ENCODE measurements at places on chromosomes 6 and 20. TPM values are rescaled to one million over a fixed set of nuclear protein-coding genes. Genes with fewer than 3 reads are reported as not detected.

The GLP1R gene
- total RNA-seq: 0.09 TPM

The ABHD16B gene
- not detected for total RNA-seq

DNA sequence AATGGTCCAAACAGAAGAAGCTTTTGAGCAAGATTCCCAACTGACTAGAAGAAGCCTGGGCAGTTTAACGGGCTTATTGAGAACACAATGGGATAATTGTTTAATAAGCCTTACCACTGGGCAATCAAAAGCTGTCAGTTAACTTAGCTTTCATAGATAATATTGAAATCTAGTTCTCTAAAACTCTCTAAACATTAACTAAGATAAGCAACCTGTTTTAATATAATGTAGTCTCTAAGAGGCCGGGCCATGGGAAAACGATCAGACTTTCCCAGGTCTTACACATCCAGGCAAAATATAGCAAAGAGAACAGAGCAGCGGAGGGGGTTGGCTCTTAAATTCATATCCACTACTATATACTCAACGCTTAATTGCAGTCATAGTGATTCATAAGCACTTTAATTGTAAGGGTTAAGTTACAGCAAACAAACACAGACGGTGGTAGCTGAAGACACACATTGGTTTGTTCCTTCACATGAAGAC is 128.0 kb upstream of the FAM83B start:
- DNase-seq: no peak

The CRISP3 gene
- total RNA-seq: not detected

The ZNF334 gene
- 2.7 TPM for total RNA-seq

DNA sequence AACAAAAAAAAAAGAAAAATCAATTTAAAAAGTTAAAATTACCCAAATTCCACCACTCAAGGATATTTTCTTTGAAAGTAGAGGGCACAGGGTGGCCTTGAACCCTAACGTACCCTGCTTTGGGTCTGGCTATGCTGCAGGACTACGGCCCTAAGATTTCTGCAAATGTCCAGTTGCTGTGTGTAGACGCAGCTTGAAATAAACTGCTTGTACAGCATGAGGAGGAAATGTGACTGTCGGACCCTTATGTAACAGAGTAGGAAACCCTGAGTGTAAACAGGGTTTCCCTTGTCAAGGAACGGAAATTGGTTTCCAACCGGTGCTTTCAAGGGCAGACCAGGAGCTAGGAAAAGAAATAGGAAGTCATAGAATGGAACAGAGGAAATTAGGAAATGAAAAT is 60.7 kb upstream of the SHLD1 start:
- no peak for DNase-seq

GRCh38 chr6:148263010-148263409 is 79.6 kb upstream of the SASH1 start:
- no peak for DNase-seq

All from mucosa of descending colon (tissue), 3 donors.